ENCODE measurements at places on chromosomes 5 and 9.

DNA sequence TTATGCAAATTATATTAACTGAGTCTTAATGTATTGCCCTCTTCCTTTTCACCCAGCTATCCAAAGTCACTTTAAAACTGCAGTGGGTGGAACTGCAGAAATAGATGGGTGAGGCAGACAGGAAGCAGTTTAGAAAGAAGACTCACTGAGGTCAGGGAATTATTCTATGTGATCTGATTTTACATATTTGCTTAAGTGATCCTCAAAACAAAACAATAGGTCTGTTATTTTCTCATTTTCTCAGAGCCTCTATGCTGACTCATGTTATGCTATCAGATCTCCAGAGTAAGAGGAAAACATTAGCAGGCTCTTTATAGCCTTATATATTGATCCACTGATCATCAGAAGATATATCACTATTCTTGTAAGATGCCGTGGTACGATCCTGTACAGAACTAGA, 63.5 kb downstream of the MRPS27 start:
- DNase-seq, result no peak

GRCh38 chr5:103510851-103511553, 51.6 kb downstream of the NUDT12 start:
- DNase-seq, result no peak

DNA sequence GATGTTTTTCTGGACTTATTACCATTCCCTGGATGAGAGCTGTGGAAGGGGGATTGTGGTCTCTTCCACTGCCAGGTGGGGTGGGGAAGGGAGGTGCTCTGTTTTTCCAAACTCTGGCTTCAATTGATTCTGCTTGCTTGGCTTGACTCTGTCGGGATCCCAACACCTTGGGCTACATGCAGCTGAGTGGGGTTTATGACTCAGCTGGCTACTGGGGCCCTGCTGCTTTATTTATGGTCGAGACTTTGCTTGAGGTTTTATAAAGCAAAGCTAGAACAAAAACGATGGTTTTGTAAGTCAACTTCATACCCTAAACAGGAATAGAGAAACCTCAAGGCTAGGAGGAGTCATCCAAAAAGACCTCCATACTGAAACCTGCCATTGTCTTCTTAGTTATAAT, 76.3 kb downstream of the AOPEP start:
- no peak for DNase-seq

DNA sequence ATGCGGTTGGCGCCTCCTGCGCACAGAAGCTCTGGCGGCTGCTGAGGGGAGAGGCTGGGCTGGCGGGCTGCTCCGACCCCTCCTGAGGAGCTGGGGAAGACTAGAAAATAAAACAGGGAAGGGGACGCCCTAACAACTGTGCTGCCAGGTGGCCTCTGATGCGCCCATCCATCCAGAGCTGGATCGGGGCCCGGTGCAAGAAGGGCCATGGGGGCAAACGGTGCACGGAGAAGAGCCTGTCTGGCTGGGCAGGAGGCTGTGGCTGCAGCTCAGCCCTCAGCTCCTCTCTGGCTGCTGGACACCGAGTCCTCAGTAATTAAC, 21.0 kb upstream of the MRNIP start:
- no peak for DNase-seq

DNA sequence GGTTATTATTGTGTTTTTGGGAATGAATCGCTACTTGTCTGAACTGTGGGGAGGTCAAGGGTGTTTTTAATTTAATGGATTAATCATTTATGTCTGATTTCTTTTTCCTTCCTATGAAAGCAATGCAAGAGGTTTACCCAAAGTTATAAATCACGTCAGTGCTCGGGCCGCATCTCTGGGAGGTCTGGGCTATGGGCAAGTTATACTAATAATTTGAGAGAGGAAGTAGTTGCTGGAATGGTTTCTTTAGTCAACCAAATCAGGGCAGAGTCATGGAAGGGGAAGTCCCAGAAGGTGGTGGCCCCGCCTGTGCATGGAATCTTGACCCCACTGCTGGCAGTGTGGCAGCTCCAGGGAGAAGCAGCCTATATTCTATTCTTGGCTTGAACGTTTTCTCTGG, 180.2 kb downstream of the HSPA4 start:
- no peak for DNase-seq

- no peak for DNase-seq
These were observed 104.7 kb upstream of the IRX4 start for GRCh38 chr5:1987471-1987870.
